ENCODE measurements at places on chromosomes 11 and 22.

GRCh38 chr22:20044495-20045151, 23.7 kb downstream of the TANGO2 start:
- no peak for DNase-seq

DNA sequence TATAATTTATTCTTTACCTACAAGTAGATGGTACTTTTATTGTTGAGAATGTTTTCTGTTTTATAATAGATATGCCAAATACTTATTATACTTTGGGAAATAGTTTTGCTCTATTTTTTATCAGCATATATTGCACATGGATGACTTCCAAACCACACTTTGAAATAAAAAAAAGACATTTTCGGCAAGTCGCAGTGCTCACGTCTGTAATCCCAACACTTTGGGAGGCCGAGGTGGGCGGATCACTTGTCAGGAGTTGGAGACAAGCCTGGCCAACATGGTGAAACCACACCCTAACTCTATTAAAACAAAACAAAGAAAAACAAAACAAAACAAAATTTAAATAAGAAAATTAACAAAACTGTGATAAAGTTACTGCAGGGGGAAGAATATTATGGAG, 983.9 kb upstream of the CNTN5 start:
- DNase-seq, result no peak

GRCh38 chr11:84518631-84519183, 1108.4 kb downstream of the DLG2 start:
- no peak for DNase-seq

- DNase-seq, result peak; percentile 30
These were observed 85.5 kb downstream of the ST3GAL4 start for GRCh38 chr11:126440792-126441514.

GRCh38 chr22:38164551-38164918, 17.1 kb downstream of the PLA2G6 start:
- DNase-seq, result no peak

All from AG09319 (cell line).